ENCODE measurements at places on chromosomes 11 and 22.

DNA sequence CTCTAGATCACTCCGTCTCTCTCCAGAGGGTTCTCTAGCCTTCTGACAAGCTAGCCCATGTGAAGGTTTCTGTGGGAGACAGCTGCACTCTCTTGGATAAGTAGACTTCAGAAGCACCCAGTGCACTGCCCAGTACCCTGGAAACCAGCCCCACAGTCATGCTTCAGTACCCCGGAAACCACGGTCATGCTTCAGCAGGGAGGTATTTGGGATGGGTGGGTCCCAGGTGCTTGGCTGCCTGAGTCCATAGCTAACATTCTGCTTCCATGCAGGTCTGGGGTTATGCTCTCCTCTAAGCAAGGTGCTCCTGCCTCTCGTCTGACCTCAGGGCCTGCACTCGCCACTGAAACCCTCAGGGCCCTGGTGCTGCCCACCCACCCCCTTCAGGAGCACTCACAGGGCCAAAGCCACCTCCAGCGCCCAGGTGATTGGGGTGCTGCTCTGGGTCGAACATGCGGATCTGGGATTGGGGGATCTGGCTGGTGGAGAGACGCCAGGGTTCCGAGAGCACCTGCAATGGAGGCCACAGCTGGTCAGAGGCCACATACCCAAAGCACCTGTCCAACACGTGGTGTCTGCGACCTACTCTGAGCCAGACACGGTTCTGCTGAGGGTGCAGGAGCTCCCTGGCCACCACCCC is 7.3 kb upstream of the SYCE3 start:
- no peak for DNase-seq

- DNase-seq: no peak
These were observed 1.2 kb upstream of the ASCL2 start for GRCh38 chr11:2271327-2272227.

DNA sequence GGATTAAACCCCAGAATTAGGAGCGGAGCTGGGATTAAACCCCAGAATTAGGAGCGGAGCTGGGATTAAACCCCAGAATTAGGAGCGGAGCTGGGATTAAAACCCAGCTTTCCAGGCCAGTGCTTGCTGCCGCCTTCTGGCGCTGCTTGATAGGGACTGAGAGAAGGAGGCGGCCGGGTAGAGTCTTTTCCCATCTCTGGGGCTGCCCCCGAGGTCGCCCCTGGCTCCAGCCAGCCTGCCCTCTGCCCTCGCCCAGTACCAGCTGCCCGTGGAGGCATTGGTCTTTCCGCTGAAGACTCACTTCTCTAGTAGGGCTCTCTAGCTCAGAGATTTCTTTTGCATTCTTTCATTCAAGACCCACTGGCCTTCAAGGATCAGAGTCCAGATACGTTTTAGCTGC is 5.2 kb downstream of the TRMU start:
- DNase-seq: no peak

DNA sequence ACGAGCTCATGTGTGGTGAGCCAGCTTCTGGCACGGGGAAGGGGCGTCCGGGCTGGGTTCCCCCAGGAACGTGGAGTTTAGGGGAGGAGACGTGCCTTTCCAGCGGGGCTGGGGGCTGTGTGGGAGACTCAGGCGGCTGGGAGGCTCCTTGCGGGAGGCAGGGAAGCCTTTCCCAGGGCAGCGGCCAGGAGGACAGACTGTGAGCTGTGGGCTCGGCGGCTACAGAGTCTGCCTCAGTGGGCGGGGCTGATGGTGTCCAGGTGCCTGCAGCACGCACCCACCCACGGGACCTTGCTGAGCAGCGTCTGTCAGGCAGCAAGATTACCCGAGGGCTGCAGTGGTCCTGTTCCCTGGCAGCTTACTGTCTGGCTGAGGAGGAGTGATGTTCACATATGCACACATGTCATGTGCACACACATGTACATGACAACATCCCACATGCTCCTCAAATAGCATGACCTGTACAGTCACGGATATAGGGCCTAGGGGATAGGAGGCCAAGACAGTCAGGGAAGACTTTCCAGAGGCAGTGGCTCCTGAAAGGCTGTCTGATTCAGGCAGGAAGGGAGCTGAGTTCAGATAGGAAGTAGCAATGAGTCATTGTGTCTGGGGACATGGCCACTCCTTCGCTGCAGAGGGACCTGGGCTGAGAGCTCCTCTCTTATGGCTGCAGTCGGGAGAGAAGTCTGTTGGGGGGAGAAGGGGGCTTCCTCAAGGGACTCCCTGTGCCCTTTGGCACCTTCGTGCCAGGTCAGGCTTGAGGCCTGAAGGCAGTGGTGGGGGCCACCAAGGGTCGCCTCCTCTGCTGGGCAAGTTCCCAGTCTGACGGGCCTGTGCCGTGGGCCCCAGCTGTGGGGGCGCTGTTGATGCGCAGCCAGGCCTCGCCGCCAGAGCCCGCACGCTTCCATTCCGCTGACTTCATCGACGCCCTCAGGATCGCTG is 23.3 kb upstream of the PPP6R3 start:
- DNase-seq: peak; percentile 81

DNA sequence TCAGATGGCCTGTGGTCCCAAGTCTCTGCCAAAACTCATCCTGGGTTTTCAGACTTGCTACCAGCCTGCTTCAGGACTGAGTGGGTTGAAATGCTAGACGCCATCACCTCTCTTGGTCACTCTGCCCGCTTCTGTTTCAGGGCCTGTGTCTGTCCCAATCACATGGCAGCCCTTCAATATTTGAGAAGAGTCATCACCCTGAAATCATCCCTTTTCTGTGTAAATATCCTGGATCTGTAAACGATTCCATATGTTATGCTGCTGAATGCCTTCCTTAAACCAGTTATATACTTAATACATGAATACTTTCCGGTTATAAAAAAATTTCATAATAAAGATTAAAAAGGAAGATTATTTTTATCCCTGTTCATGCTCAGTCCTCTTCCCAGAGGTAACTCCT is 39.8 kb upstream of the TLCD5 start:
- DNase-seq: peak; percentile 67

DNA sequence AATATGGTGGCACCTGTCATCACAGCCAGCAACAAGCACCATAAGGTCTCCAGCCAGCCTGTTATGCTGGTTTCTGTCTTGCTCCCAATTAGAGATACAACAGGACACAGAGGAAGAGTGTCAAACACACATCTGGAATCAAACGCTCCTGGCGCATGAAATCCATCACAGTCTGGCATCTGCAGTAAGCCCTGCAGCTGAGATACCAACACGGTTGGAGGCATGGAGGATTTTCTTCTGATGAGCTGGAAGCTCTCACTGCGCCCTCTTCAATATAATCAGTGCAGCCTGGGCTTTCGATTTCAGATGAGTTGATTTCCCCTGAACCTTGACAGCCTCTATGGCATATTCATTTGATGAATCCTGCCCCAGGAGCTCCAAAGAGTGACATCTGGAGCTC is 27.8 kb upstream of the CARS1 start:
- no peak for DNase-seq

- DNase-seq: peak; percentile 57
These were observed 234.5 kb downstream of the METTL15 start for GRCh38 chr11:28342716-28343115.

- no peak for DNase-seq
These were observed 21.3 kb upstream of the MUC5B start for GRCh38 chr11:1201395-1202153.

GRCh38 chr11:79374727-79375126 is 66.1 kb downstream of the TENM4 start:
- no peak for DNase-seq

GRCh38 chr22:34055525-34056200 is 135.4 kb upstream of the LARGE1 start:
- no peak for DNase-seq

DNA sequence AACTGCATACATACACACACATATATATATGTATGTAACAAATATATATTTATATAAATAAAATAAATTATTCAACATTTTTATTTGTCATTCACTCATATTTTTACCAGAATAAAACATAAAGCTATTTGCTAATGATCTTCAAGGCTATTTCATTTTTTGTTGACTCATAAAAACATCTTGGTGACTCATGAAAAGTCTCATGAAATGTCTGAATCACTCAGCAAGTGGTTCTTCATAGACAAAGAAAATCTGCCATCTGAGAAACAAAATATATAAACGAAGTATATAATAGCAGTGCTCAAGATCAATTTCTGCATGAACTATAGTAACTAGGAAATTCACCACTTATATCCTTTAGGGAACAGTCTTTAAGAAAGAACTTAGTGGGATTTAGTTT is 764.8 kb upstream of the FAT3 start:
- DNase-seq: no peak

- no peak for DNase-seq
These were observed 18.2 kb downstream of the YWHAH start for GRCh38 chr22:31962387-31963125.

GRCh38 chr11:2466869-2467694 is 22.3 kb downstream of the KCNQ1 start:
- DNase-seq: no peak
